ENCODE measurements at places on chromosomes 3 and 15.

DNA sequence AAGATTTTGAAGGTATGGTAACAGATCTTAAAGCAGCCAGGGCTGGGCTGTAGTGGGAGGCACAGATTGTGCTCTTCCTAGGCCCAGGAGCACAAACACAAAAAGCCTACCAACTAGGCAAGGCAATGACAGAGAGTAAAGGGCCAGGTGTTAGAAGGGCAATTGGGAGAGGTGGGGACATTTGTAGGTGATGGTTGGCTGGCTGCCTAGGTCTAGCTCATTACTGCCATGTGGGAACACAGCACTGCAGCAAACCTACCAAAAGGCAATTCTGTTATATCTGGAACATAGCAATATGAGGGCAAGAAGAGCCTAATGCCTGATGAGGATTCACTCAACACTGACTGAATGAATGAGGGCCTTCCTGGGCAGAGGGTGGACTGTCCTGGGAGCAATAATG, 30.4 kb downstream of the ARHGEF3 start:
- DNase-seq, result peak; percentile 84

DNA sequence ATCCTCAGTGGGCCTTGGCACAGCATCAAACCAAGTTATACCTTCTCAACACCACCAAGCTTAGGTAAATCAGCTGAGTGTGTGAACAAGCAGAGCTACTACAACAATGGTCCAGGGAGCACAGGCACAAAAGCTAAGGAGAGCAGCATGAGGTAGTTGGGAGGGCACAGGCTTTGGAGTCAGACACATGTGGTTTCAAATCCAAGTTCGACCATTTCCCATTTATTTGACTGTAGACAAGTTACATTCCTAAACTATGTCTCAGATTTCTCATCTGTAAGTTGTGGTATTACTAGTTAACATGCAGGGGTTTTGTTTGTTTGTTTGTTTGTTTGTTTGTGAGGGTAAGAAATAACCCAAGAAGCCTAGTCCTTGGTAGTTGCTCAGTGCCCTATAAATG, 46.9 kb downstream of the MLH1 start:
- no peak for DNase-seq

DNA sequence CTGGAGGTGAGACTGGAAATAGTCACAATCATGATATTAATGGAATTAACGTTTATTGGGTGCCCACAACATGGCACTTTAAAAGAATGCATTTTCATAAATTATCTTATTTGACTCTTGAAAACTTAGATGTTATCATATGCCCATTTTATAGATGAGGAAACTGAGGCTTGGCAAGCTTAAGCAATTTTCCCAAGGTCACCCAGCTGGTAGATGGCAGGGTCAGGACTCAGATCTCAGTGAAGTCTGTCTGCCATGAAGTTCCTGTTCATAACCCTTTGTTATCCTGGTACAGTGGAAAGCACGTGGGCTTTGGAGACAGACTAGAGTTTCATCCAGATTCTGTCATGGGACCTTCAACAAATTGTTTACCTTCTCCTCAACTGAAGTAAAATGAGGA, 174.6 kb upstream of the NR2E3 start:
- no peak for DNase-seq

DNA sequence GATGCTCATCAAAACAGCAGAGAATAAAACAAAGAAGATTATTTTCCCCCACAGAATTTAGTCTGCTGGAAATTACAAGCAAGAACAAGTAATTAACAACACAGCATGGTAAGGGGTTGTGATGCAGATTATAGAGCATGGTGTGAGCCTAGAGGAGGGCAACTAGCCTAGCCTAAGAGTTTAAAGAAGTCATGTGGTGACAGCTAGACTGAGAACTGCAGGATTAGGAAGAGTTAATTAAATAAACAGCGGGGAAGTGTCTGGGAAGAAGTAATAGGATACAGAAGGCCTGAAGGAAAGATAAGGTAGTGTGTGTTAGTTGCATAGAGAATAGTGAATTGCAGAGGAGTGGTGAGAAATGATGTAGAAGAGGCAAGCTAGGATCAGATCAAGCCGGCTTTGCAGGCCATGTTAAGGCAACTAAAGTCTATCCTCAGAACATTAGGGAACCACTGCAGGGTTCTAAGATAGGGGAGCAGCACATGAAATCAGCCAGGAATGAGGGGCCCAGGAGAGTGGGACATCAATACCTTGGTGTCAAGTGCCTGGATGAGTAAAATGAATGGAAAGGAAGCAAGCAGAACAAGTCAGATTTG, 11.9 kb upstream of the PKM start:
- peak; percentile 38 for DNase-seq

DNA sequence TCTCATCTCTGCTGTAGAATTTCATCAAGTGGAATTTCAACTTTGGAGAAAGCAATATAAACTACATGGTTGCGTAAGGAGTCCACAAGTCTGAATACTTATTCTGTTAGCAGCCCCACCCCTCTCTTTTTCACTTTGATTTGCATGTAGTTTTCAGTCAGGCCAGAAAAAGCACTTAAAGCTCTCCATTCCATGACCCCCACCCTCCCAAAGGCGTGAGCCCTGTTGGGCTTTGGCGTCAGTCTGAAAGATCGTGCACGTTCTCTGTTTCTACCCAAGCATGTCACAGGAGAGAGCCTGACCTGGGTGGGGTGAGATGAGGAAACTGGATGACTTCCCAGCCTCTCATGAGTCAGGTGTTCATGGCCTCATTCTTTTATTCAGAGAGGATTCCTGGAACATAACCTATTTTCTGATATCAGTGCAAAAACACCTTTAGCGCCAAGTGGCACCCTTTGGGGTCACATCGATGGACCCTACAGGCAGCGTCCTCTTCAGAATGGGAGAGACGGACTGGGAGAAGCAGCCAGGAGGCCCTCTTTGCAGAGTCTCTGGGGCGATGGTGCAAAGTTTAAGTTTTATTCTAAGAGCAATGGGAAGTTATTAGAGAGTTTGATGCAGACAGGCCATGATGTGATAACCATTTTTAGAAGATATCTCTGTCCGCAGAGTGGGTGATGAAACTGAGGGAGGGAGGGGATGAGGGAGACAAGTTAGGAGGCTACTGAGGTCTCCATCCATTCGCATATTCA, 55.8 kb downstream of the LSM3 start:
- no peak for DNase-seq

GRCh38 chr15:97652041-97652440, 308.5 kb upstream of the ARRDC4 start:
- no peak for DNase-seq

DNA sequence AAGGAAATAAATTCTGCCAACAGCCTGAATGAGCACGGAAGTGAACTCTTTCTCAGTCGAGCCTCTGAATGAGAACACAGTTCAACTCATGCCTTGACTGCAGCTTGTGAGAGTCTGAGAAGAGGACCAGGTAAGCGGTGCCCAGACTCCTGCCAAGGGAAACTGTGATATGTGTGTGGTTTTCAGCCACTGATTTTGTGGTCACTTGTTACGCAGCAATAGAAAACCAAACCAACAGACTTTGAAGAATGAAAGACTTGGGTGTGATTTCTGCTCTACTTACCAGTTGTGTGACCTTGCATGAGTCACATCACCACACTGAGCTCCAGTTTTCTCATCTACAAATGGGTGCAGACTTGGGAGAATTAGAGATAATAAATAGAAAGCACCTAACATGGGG, 30.6 kb upstream of the FAM107A start:
- no peak for DNase-seq

DNA sequence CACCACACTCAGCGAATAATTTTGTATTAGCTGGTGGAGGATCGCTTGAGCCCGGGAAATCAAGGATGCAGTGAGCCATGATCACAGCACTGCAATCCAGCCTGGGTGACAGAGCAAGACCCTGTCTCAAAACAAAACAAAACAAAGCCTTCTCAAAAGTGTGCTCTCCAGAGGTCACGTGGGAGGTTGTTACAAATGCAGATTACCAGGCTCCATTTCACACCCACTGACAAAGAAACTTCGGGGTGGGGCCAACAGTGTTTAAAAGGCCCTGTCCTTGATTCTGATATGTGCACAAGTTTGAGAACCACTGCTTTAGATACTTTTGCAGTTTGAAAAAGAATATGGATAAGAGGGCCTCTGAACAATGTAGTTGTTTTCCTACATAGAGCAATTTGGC, 80.5 kb downstream of the UBE2E2 start:
- DNase-seq, result no peak

DNA sequence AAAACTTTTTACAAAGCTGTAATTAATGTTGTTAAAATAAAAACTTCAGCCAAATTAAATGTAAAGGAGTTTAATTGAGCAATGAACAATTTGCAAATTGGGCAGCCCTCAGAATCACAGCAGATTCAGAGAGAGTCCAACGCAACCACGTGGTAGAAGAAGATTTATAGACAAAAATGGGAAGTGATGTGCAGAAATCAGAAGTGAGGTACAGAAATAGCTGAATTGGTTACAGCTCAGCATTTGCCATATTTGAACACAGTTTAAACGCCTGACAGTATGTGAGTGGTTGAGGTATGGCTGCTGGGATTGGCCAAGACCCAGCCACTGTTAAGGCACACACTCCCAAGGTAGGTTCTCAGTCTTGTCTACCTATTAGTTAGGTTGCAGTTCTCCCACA, 14.4 kb upstream of the PLA2G4D start:
- no peak for DNase-seq

DNA sequence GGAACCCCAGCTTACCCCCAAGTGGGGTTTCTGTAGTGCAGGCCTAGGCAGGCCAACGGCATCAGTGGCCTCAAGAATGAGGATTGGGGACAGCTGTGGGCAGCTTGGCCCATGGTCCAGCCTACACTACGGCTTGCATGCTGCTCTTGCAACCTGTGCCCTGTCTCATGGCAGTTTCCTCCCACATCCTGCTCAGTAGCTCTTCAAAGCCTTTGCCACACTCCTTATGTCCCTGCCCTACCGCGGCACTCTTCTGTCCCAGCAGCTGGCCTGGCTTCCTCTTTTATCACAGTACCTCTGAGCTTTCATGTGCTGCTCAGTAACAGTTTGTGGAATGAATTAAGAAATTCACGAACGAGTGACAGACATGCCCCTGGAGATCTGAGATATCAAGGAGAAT, 431.0 kb downstream of the EPHB1 start:
- no peak for DNase-seq

GRCh38 chr3:42071904-42072812, 19.0 kb upstream of the TRAK1 start:
- DNase-seq, result peak; percentile 98

- no peak for DNase-seq
Observed at GRCh38 chr15:41926185-41927056, 32.6 kb upstream of the SPTBN5 start.

DNA sequence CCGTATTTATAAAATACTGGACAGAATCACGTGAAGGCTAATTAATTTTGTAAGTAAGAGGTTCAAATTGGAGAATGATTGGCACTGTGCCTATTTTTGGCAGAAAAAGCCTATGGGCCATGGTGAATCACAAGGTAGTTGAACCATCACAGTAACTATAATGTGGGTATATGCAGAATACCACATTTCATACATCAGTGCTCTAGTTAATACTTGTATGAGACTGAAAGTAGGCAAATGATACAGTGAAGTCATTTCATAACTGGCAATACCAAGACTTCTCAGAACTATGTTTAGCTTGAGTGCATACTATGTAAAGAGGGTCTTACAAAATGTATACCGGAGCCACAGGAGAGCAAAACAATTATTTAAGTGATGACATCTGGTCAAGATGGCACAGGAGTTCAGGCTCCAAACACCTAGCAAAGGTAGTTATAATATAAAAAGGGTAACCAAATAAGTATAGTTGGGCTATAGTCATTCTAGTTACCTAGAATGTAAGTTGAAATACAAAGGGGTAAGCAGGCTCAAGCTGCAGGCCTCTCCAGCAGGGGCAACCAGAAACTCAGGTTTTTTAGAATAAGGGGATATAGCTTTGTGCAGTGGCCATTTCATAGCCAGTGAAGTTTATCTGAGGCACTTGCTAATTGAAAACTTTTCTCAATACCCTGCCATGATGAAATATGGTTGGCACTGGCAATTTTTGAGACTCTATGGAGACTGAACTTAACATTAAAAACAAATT, 19.1 kb downstream of the GPR160 start:
- DNase-seq, result no peak

- DNase-seq, result no peak
Observed at GRCh38 chr15:101620671-101621070, 31.5 kb downstream of the TM2D3 start.

DNA sequence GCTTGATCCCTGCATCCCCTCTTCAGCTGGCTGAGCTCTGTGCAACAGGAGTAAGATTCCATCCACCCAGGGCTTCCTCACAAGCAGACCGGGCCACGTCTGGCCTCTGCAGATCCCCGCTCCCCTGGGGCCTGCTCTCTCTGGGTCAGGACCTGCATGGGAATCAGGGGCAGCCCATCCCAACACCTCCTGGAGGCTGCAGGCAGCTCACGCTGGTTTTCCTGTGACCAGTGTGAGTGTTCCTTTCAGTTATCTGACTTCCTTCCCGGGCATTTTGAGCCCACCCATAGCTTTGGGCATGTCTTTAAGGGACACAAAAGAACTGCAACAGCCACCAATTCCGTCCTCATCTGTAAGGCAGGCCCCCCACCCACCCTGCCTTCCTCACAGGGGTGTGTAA, 16.3 kb downstream of the NUP210 start:
- DNase-seq, result no peak
